ENCODE measurements at places on chromosomes 12 and 14.

DNA sequence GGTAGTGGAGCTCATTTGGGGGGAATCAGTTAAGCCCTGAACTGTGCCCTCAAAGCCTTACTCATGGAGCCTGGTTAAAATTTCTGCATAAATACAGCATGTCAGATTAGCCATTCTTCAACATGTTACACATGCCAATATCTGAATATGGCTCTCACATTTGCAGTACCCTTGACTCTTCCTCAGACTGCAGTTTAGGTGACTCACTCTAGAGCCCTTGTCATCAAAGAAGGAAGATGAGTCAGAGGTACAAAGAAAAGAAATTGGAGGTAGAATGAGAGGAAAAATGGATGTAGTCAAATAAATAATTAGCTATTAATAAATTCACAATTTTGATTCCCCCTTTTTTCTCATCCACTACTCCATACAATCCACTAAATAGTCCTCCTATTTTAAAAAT, 23.6 kb upstream of the OR4K2 start:
- DNase-seq, result no peak

- no peak for DNase-seq
Measured at GRCh38 chr12:49909826-49910225, 6.1 kb upstream of the FAIM2 start.

- DNase-seq, result no peak
Measured at GRCh38 chr12:114588061-114588460, 95.9 kb downstream of the TBX3 start.

GRCh38 chr14:103066399-103066798, 9.1 kb upstream of the CDC42BPB start:
- no peak for DNase-seq

DNA sequence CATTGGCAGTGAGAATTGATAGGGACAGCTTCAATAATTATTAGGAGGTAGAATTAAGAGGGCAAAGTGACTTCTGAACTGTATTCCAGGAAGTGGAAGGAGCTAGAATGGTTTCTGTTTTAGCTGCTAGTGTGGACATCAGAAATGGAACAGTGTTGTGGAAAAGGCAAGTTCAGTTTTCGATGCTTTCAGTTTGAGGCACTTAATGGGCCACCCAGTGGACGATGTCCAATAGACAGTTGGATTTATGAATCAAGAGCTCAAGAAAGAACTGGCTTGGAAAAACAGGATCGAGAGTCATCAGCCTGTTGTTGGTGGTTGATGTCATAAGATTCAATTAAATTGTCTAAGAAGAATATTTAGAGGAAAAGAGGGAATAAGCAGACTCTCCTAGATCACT, 136.3 kb downstream of the DYRK2 start:
- no peak for DNase-seq

DNA sequence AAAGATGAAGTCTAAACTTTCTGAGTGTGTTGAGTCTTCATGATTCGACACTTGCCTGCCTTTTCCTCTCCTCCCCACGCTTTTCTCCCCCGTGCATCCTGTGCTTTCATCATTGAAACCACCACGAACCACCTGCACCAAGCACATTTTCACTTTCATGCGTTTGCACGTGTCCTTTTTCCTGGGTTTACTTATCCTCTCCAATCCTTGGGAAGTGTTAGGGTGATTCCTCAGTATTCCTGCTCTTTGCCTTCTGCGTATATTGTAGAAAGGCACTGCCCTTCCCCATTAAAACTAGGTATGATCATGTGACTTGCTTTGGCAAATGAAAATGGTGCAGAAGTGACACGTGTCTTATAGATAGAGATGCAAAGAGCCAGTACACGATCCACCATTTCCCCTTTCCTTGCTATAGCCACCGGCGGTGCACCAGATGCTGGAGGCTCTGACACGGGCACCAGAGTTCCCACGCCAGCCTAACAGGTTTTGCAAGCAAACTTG, 106.6 kb downstream of the BRMS1L start:
- DNase-seq, result peak; percentile 11

- DNase-seq, result no peak
Measured at GRCh38 chr12:98127336-98127679, 388.1 kb upstream of the TMPO start.

GRCh38 chr12:20505056-20505455, 136.7 kb downstream of the PDE3A start:
- no peak for DNase-seq

GRCh38 chr14:88599761-88600439, 37.1 kb downstream of the ZC3H14 start:
- no peak for DNase-seq

DNA sequence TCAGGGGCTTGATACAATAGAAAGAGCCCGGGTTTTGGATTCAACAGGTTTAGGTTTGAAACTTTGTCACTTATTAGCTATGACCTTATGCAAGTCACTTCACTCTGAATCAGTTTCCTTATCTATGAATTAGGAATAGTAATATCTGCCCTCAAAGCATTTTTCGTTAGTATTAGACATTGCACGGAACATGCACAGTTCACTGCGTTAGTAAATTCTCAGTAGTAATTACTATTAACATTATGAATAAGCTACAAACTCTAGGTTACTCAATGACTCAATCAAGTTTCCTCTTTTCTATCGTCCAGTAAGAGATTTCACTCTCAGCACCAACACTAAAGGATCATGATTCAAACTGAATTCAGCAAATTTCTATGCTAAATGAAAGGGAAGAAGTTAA, 150.3 kb downstream of the CEP83 start:
- no peak for DNase-seq

GRCh38 chr14:104659146-104659545, 30.3 kb upstream of the INF2 start:
- DNase-seq, result no peak

DNA sequence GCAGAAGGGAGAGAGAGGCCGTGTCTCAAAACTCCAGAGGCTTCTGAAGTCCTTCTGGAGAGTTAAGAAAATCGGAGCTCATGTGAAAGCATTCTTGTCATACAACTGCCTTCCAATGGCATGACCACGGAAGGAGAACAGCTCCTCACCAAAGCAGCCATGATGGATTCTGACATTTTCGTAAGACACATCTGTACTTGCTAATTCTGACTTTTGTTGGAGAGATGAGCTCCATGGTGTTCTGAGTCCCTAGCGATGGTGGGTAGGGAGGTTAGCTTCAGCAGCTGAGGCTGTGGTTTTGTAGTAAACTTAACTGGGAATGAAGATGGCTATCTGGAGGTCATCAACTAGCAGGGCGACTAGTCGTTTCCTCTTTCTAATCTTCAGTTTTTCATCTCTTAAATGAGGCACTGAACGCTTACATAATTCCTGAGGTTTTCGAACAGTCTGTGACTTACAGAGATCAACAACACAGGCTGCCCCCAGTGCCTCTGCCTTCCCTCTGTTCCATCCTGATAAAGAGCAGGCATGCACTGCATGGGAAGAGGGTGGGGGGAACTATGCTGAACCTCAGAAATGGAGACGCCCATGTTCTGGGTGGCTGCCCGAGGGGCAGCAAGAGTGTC, 28.6 kb upstream of the DICER1 start:
- DNase-seq, result no peak

- DNase-seq, result no peak
Measured at GRCh38 chr12:41213107-41213506, 25.0 kb downstream of the PDZRN4 start.

GRCh38 chr14:76498463-76498935, 122.6 kb downstream of the ESRRB start:
- DNase-seq, result no peak

GRCh38 chr12:101697930-101698799, 725 bp downstream of the CHPT1 start:
- peak; percentile 68 for DNase-seq

DNA sequence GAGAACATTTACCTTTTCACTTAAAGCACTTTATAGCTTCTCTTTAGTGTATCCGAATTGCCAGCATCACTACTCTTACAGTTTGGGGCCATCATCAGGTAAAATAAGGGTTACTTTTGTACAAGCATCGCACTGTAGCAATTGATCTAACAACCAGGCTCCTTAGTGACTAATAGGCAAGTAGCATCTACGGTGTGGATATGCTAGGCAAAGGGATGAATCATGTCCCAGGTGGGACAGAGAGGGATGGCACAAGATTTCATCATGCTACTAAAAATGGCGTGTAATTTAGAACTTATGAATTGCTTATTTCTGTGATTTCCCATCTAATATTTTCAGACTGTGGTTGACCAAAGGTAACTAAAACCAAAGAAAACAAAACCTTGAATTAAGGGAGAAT, 582.3 kb downstream of the KCNH5 start:
- DNase-seq, result no peak

GRCh38 chr14:105223770-105224544, 24.4 kb upstream of the BTBD6 start:
- no peak for DNase-seq

- peak; percentile 72 for DNase-seq
Measured at GRCh38 chr12:51217133-51217967, 512 bp downstream of the POU6F1 start.

DNA sequence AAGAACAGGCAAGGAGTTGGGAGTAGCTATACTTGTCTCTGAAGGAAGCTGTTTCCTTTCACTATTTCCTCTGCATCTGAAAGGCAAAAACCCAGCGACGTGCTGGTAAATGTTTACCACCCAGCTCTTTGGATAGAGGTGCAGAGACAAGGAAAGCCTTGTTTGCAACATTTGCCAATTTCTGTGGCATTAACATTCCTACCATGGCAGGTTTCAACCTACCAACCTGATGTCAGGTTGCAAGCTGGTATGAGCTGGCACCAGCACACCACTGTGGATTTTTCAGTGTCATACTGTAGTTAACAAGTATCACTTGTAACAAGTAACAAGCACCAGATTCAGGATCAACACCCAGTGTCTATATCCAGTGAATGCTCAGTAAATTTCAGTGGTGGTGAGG, 294.8 kb upstream of the TMPO start:
- no peak for DNase-seq

- DNase-seq, result no peak
Measured at GRCh38 chr14:104878582-104878981, 13.5 kb downstream of the CEP170B start.
